ENCODE measurements at places on chromosomes 4 and X.

DNA sequence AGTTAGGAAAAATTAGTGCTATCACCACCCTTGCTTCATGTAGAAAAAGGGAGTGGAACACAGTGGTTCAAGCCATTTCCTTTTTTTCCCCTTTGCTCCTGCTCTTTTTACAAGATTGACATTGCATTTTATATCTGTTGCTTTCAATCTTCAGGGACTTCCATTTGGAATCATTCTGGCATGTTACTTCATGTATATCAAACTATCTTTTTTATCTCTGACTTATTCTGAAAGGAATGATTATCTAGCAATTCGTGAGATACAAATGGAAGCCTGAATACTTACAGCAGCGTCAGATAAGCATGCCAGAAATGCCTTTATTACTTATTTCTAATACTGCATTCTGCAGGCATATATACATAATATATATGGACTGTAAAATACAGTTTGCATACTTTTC, 20.4 kb downstream of the ADGRL3 start:
- no peak for DNase-seq

DNA sequence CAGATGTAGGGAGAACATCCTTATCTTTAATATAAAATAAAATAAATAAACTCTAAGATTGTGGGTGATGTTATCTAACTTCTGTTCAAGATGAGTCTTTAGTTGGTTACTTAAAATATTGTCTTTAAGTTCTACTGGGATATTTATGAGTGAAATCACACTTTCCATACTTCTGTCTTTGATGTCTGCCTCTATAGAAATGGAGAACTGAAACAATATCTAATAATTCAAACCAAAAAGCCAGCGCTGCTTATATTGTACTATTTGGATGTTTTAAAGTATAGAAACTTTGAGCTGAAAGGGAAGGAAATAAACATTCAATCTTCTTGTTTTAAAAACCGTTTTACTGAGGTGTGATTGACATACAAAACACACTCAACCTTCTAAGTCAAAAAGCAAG, 44.8 kb upstream of the RPS6KA3 start:
- DNase-seq: no peak

- DNase-seq: no peak
Observed at GRCh38 chrX:8672176-8672575, 59.8 kb downstream of the ANOS1 start.

DNA sequence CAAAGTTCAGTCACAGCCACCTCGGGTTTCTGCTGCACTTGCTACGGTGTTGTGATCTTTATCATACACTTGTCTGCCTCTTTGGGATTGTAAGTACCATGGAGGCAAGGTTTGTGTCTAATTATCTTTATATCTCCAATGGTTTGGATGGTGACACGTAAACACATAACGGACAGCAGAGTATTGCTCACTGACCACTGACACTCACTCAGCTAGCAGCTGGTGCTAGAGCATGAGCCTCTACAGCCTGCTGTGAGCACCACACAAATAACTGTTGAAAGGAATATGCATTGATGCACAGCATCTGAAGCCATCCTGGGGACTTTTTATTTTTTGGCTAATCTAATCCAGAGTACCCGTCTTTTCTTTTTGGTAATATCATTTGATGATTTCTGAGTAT, 156.0 kb downstream of the DCLK2 start:
- DNase-seq: no peak

GRCh38 chr4:25575611-25576010, 80.0 kb upstream of the SLC34A2 start:
- DNase-seq: no peak

DNA sequence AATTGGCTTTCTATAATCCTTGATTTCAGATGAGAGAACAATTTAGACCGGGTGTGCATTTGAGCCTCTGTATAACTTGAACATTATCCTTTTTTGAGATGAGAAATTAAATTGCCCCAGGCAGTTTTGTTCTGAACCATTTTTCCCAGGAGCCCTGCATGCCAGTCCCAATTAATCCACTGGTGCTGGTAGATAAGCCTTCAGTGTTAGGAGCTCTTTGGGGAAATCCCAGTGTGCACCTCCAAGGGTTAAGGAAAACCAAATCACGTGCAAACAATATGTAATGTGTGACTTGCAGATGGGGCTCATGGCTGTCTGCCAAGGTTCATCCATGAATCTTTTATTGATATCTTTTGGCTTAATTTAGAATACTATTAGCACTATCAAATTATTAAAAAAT, 43.2 kb downstream of the KIT start:
- no peak for DNase-seq

- no peak for DNase-seq
Observed at GRCh38 chrX:155235891-155236290, 19.6 kb downstream of the VBP1 start.

DNA sequence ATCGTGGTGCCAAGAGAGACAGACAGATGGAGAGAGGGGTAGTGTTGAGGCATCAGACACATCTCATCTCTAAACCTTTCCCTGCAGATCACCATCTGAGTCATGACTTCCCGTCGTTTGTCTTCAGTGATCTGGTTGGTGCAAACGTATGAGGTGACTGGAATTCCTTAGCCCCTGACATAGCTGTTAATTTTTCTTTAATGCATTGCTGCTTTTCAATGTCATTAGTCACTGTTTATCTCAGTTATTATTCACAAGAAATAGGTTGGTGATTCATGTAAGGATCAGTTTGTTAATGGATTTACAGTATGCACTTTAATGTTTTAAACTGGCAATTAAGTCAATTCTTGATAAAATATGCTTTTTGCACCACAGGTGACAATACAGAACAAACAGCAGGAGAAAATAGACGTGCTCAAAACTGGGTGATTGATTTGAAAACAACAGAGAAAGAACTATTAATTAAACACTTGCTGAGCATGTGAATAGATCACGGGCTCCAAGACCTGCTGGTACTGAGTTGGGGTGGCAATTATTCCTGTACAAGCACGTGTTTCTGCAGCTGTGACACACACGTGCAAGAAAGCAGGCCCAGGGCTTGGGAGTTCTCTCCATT, 1.3 kb upstream of the TMEM154 start:
- DNase-seq: no peak

DNA sequence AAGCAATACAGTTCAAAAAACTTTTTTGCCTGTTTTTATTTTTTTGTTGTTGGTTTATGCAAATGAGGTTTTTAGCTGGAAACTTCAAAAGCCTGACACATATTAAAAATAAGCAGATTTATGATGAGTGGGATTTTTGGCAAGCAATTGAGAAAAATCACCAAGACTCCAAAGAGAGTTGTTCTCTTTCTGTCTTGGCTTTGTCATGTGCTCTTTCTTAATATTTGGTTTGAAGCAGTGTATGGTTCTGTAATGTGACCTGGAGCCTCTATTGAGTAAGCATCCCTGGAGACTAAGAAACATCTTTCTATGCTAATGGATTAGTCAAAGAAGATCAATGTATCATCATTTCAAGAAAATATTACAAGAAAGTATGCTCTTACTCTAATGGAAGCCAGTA, 11.7 kb downstream of the TRIM2 start:
- no peak for DNase-seq

- no peak for DNase-seq
Observed at GRCh38 chr4:8044699-8045098, 105.0 kb upstream of the AFAP1 start.

- DNase-seq: no peak
Observed at GRCh38 chr4:140122891-140123290, 31.1 kb downstream of the MAML3 start.

- no peak for DNase-seq
Observed at GRCh38 chr4:106809076-106809475, 227.0 kb downstream of the DKK2 start.

DNA sequence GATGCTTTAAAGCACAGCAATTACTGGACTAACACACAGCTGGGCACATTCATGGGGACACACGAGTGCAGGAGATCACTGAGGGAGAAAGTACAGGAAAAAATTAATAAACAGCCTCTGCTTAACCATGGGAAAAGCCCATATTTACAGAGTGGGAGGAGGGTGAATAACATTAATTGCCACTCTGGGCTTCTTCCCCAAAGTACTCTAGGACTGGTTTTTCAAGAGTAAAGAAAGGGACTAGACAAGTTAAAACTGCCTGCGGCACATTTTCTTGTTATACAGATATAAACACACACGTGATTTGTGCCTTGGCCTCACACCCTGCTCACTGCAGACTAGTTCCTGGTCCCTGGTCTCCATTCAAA, 179.7 kb upstream of the TET2 start:
- DNase-seq: no peak

GRCh38 chr4:27692158-27692557, 831.5 kb downstream of the STIM2 start:
- no peak for DNase-seq

- no peak for DNase-seq
Observed at GRCh38 chr4:89497517-89498308, 190.1 kb upstream of the GPRIN3 start.

GRCh38 chrX:115650916-115651315, 89.9 kb downstream of the PLS3 start:
- no peak for DNase-seq

- DNase-seq: no peak
Observed at GRCh38 chr4:143291314-143291713, 45.4 kb upstream of the GAB1 start.

- no peak for DNase-seq
Observed at GRCh38 chrX:12239356-12240082, 101.2 kb downstream of the FRMPD4 start.

- DNase-seq: no peak
Observed at GRCh38 chr4:25889589-25890503, 24.2 kb upstream of the SMIM20 start.

GRCh38 chr4:75549019-75549418, 6.8 kb upstream of the ODAPH start:
- no peak for DNase-seq

- DNase-seq: no peak
Observed at GRCh38 chrX:118221733-118222132, 105.1 kb upstream of the KLHL13 start.

- DNase-seq: no peak
Observed at GRCh38 chrX:78333521-78333920, 6.1 kb upstream of the CYSLTR1 start.
